ENCODE measurements at places on chromosomes 11 and 22. TPM values are rescaled to one million over a fixed set of nuclear protein-coding genes. Genes with fewer than 3 reads are reported as not detected.
A peak's percentile ranks its signal among the peaks of the same experiment; 100 is the strongest.

DNA sequence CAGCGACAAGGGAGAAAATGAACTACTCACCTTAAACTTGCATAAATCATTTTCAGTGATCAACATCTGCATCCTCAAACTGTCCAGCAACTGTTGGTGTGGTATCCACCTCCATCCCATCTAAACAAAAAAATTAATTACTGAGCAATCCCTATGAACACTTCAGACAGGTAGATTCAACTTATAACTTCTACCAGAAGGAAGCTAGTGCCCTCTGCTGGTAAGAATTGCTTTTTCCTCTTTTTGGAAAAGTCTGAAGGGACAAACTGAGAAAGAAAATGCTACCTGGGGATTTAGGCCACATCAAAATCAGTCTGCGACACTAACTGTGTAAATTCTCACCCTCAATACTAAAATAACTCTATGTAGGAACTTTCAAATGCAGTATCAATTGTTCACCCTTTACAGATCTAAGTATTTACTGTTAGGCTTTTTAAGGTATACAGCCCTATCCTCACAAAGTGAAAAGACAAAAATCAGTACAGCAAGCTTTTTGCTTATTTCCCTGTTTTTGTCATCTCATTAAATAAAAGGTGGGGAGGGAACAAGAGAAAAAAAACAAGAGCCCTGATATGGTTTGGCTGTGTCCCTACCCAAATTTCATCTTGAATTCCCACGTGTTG lies 17.9 kb downstream of the CLNS1A start:
- peak; percentile 41 for DNase-seq

DNA sequence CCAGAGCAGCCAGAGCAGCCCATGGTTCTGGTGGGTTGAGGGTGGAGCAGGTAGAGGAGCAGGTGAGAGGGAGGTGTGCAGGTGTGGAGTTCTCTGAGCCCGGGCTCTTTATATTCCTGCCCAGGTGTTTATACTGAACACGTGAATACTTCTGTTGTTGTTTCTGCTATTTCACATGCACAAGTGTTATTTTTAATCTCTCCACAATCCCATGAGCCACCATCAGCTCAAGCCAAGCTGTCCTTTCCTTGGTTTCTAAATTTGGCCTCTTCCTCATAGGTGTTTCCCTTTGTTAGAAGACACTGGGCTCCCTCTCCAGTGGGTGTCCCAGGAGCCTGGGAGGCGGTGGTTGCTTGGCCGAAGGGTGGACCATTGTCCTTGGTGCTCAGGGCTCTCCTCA lies at the start of gene KRTAP5-3:
Gene KRTAP5-3, minus strand, starts transcription at position 101 of the 400 bp plus-strand sequence. Its CDS starts 78 bp downstream, at position 23.
- DNase-seq = no peak

DNA sequence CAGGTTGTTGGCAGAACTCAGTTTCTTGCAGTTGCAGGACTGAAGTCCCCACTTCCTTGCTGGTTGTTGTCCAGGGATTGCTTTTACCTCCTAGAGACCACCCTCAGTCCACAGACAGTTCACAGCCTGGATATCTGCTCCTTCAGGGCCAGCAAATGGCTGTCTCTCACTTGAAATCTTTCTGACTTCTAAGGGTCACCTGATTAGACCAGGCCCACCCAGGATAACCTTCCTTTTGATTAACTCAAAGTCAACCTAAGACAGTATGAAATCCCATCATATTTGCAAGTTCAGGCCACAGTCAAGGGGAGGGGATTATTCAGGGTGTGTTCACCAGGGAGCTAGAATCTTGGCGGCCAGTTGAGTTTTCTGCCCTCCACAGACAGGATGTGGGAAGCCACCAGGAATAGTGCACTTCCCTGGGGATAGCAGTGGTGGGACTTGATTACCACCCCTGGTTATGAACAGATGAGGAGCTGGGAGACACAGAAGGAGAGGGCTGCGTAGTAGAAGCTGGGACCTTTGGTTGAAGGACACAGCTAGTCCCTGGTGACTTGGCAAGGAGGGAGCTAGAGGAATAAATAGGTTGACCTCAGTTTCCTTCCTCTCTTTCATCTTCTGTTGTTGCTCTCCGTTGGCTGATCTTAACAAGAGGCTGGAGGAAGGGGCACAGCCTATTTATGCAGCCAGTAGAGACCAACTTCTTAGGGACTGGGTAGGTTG lies 33.4 kb downstream of the MIAT start:
- DNase-seq = no peak

GRCh38 chr11:16909359-16910035 lies 104.7 kb downstream of the PLEKHA7 start:
- DNase-seq = no peak

DNA sequence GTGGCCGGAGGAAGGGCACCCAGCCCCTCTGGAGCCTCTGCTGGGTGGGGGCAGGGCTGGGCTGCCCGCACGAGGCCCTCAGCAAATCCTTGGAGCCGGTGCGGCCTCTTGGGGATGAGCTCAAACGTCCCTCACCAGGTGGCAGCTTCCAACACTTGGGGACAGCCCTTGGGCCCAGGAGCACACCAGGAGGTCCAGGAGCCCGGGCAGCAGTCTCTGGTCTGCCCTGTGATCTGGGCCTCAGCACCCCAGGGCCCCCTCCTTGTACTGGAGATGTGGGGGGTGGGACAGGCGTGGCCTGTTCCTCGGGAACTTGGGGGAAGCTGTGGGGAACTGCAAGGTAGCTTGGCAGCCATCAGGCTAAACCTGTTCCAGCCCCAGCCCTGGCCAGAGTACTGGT lies 40.0 kb downstream of the MOB2 start:
- DNase-seq = no peak

DNA sequence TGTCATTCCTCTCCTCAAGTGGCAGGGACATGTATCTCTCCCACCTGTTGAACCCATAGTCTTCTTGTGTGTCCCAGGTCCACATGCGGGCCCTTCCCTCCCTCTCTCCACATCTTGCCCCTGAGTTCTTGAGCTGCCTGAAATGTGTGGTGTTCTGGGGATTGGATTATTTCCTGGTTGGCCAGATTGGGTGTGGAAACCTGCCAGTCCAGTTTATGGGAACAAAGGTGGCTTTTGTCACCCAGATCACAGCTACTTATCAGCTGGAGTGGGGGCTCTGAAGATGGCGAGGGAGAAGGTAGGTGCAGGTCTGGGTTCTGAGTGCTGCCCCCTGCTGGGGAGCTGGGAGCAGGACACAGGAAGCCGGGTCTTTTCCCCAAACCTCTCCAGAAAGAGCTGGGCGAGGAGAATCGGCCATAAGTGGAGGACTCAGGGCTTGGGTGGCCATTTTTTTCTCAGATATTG lies 14.2 kb downstream of the DTX4 start:
- DNase-seq = peak; percentile 10

The EHF gene
- total RNA-seq = not detected

DNA sequence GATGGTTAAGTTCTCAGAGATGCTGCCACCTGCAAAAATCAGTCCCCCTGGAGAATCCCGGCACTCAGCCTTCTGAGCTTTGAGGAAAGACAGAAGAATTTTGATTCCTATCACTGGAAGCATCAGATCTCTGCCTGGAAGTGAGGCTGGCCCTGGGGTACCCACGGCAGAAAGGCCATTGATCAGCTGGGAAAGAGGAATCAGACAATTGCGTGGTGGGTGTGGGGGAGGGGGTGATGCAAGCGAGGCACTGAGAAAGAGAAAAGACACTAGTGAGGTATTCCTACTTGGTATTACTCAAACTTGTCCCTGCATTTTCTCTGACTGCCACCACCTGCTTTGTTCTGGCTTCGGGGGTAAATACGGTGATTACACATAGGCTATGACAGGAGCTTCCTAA lies 96.1 kb downstream of the FEZ1 start:
- no peak for DNase-seq

The SPON1 gene
- not detected for total RNA-seq

The RFPL1 gene
- not detected for total RNA-seq

DNA sequence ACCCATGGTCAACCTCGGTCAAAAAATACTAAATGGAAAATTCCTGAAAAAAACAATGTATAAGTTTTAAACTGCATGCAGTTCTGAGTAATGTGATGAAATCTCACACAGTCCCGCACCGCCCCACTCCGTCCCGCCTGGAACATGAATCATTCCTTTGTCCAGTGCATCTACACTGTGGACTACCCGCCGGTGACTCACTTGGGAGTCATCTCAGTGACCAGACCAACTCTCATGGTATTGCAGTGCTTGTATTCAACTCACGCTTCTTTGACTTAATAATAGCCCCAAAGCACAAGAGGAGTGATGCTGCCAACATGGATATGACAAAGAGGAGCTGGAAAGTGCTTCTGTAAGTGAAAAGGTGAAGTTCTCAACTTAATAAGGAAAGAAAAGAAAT lies 48.8 kb downstream of the ARHGAP32 start:
- DNase-seq = peak; percentile 99

DNA sequence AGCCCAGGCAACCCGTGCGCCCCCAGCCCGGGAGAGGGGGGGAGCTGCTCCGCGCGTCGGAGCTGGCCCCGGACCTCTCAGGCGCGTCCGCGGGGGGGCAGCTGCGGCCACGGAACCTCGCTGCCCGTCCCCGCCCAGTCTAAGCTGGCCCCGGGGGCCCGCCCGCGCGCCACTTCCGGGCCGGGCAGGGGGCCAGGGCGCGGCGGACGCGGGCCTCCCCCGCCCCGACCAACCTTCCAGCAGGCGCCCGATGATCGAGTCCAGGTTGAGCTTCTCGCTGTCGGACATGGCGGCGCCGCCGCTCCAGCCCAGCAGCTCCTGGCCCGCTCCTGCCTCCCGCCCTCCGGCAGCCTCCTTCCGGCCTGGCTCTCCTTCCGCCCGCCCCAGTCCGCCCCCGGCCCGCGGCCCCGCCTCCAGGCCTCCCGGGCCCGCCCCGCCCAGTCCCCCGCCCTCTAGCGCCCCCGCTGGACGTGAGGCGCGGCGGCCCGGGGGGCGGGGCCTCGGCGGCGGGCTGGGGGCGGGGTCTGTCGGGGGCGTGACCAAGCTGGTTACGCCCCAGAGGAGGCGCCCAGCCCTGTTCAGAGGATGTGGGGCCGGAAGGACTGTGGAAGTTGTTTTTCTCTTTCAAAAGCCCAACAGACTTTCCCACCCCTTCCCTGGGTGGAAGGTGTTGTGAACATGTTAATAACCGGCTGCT lies at the start of gene PPP1CA:
Gene PPP1CA, minus strand, starts transcription at position 364 of the 697 bp plus-strand sequence. Its CDS starts 76 bp downstream, at position 288.
- DNase-seq = peak; percentile 77

- DNase-seq = no peak
Measured at GRCh38 chr11:76803023-76803422, 19.9 kb downstream of the TSKU start.

The CNIH2 gene
- total RNA-seq = 0.86 TPM

DNA sequence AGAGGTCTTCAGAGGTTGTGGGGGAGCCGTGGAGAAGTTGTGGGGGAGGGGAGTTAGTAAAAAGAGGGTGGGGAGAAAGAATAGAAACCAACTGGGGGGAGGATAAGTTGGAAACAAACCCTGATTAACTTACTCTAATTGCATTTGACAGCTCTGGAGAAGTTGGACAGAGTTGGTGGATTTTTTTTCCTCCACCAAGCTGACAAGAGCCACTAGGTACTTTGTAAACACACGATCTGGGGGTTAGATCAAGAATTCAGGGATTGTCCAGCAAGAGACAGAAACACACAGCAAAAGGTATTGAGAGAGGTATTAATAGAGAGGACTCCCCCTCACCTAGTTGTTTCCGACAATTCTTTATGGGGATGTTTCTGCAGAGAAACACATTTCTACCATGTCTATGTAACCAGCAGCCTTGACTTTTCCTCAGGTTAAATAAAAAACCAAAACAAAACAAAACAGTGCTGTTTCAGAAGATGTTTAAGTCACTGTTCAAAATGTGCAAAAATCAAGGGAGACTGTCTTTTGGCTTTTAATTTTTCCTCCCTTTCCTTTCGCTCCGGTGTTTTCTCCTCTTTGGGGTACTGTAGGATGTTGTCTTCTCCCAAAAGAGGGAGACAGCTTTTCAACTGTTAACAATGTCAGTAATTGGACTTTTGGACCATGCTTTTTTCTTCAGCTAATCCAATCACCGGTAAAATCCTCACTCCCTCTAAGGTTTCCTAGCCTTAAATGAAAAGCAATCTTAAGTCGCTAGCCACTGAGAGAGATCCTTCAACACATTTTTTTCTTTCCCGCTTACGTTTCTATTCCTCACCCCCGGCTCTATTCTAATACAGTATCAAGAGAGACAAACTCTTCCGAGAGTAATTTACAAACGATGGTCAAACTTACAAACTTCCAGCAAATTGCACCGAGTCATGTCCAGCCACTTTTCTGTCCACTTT lies 708 bp downstream of the MAML2 start:
- no peak for DNase-seq

The HTR3A gene
- not detected for total RNA-seq

DNA sequence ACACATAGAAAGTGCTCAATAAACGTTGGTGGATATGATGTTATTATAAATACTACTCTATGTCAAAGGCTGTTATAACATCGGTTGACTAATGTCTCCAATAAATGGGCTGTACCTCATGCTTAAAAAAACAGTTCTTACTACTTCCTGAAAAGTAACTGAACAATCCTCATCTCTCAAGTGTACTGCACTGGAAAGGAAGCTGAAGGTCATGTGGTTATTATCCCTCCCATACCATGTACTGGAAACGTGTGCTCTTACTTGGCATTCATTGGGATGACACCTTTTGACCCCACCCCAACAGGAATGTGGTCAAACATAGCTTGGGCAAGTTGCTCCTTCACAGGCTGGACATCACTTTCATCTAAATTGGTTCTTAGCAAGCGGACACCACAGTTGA lies 10.6 kb downstream of the RTCB start:
- DNase-seq = no peak

- DNase-seq = no peak
Measured at GRCh38 chr22:20865875-20866445, 7.2 kb downstream of the SNAP29 start.

The TIGD3 gene
- 0.29 TPM for total RNA-seq

The SMTNL1 gene
- not detected for total RNA-seq

The CAT gene
- total RNA-seq = 54.5 TPM

DNA sequence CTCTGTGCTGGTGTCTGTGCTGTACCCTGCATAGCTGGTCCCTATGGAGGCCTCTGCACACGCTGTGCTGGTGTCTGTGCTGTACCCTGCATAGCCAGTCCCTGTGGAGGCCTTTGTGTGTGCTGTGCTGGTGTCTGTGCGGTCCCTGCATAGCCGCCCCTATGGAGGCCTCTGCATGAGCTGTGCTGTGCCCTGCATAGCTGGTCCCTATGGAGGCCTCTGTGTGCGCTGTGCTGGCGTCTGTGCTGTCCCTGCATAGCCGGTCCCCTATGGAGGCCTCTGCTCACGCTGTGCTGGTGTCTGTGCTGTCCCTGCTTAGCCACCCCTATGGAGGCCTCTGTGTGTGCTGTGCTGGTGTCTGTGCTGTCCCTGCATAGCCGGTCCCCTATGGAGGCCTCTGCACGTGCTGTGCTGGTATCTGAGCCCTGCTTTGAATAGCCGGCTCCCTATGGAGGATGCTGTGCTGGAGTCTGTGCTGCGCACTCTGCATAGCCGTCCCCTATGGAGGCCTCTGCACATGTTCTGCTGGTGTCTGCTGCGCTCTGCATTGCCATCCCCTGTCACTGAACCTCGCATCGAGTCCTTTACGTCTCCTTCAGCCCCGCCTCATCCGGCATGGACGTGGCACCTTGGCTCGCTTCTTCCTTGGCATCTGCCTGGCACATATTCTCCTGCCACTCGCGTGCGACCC lies 6.2 kb downstream of the NADSYN1 start:
- DNase-seq = no peak

GRCh38 chr11:102010776-102011494 lies 36.3 kb upstream of the CFAP300 start:
- DNase-seq = peak; percentile 94
